ENCODE measurements at places on chromosomes 3 and 15. TPM values are rescaled to one million over a fixed set of nuclear protein-coding genes. Genes with fewer than 3 reads are reported as not detected.
A peak's percentile ranks its signal among the peaks of the same experiment; 100 is the strongest.

- H3K27me3 ChIP-seq: no peaks in the 10 kb centered on the region
- no peak overlapping the region for H3K4me3 ChIP-seq
- H3K4me1 ChIP-seq: no peaks in the 10 kb centered on the region
Measured at GRCh38 chr3:113654851-113655250, 41.6 kb downstream of the USF3 start.

DNA sequence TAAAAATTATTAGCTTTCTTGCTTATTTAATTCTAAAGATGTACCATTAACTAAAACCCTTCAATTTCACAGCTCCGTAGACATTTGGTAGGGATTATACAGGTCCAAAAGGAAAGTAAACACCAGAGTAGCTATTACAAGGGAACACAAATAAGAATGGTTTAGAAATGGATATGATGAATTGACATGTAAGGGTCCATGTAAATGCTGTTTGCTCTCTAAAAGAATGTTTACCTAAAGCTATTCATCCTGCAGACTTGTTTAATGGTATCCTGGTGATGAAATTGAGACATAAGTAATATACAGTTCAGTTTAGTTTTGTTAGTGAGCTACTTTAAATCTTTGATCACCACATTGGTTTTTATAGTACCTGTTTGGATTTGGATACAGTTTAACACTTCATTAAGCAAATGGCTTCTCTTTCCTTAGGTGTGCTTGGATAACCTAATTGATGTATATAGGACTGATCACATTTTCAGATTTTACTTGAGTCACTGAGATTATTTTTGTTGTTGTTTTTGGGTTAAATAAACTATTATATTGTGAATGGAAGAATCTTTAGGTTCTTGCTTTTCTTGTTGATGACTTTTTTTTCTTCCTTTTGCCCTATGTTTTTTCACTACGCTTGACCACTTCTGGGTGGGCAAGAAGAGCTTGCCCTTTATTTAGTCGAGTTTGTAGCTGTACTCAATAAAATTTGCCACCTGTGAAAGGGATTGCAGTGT, 115.4 kb downstream of the TCF12 start:
- no peak for DNase-seq
- no peak overlapping the region for H3K4me3 ChIP-seq
- no peaks in the 10 kb centered on the region for H3K36me3 ChIP-seq
- peaks cover 16% of the 10 kb centered on the region for H3K4me1 ChIP-seq

GRCh38 chr3:58672880-58673279, 6.3 kb upstream of the FAM3D start:
- H3K36me3 ChIP-seq: no peaks in the 10 kb centered on the region
- no peaks in the 10 kb centered on the region for H3K27me3 ChIP-seq
- no peak overlapping the region for H3K27ac ChIP-seq
- H3K4me3 ChIP-seq: no peak overlapping the region
- no peaks in the 10 kb centered on the region for H3K4me1 ChIP-seq

POU1F1 gene
- total RNA-seq: not detected

DNA sequence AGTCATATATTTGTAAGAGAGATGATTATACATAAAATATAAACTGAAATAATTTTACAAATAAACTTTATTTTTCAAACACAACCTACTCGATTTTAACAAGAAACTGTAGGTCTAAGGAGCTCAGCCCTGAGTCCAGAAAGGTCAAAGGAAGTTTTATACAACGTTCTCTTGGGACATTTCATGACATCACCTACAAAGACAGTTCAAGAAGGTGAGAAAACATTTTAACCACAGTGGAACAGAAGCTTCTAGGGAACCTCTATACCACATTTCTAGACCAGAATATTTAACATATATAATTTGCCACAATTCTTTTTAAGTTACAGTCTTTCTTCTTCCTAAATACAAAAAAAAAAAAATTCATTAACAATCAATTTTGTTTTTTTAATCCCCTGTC, 40.1 kb downstream of the CBLB start:
- H3K36me3 ChIP-seq: peaks cover 36% of the 10 kb centered on the region
- H3K27me3 ChIP-seq: no peaks in the 10 kb centered on the region
- DNase-seq: no peak
- peak overlapping the region; percentile 90 for H3K27ac ChIP-seq
- H3K4me1 ChIP-seq: peaks cover 60% of the 10 kb centered on the region
- H3K4me3 ChIP-seq: no peak overlapping the region

CHST13 gene
- not detected for total RNA-seq

GRCh38 chr3:100844063-100844936, 135.0 kb downstream of the TFG start:
- H3K27me3 ChIP-seq: no peaks in the 10 kb centered on the region
- H3K36me3 ChIP-seq: peaks cover 28% of the 10 kb centered on the region
- no peak overlapping the region for H3K4me3 ChIP-seq
- H3K27ac ChIP-seq: no peak overlapping the region
- DNase-seq: no peak

- no peaks in the 10 kb centered on the region for H3K36me3 ChIP-seq
- no peaks in the 10 kb centered on the region for H3K4me1 ChIP-seq
- no peak overlapping the region for H3K27ac ChIP-seq
- DNase-seq: no peak
Measured at GRCh38 chr3:145522893-145523651, 637.9 kb downstream of the PLOD2 start.

GRCh38 chr3:50323092-50323600, 601 bp upstream of the HYAL2 start:
- no peaks in the 10 kb centered on the region for H3K27me3 ChIP-seq
- peaks cover 29% of the 10 kb centered on the region for H3K36me3 ChIP-seq
- DNase-seq: no peak
- no peak overlapping the region for H3K4me3 ChIP-seq

- H3K4me1 ChIP-seq: no peaks in the 10 kb centered on the region
- H3K36me3 ChIP-seq: no peaks in the 10 kb centered on the region
- no peak for DNase-seq
- H3K27ac ChIP-seq: no peak overlapping the region
- no peaks in the 10 kb centered on the region for H3K27me3 ChIP-seq
Measured at GRCh38 chr3:59116233-59116537, 66.4 kb upstream of the CFAP20DC start.

GNAT1 gene
- total RNA-seq: not detected

Data from osteoblast (primary cell).